ENCODE measurements at places on chromosomes 1 and 21.

- DNase-seq: no peak
These were observed 1695.3 kb downstream of the BRINP3 start for GRCh38 chr1:188782220-188782841.

DNA sequence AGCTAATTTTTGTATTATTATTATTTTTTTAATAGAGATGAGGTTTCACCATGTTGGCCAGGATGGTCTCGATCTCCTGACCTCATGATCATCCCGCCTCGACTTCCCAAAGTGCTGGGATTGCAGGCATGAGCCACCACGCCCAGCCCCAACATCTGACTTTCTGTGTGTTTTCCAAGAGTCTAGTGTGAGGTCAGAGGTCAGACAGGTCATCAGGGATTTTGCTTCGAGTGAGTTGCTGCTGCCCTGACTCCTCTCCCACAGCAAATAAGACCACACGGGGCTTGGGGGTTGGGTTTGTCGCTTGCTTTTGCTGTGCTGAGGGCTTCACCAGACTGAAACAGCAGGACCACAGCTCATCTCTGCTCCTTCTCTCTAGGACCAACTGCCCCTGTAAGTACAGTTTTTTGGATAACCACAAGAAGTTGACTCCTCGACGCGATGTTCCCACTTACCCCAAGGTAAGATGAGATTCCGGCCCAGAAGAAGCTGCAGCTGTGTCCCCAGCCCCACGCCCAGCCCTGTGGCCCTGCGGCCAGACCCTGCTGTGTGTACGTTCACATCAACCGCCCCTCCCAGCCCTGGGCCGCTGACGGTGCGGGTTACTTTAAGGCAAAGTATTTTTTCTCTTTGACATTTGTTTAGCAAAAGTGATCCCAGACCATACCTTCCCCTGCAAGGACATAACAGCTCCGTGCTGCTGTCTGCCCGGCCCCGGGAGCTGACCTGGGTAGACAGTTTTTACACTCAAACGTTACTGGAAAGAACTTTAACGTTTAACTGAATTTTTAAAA lies 97.5 kb downstream of the PDE9A start:
- DNase-seq: no peak

DNA sequence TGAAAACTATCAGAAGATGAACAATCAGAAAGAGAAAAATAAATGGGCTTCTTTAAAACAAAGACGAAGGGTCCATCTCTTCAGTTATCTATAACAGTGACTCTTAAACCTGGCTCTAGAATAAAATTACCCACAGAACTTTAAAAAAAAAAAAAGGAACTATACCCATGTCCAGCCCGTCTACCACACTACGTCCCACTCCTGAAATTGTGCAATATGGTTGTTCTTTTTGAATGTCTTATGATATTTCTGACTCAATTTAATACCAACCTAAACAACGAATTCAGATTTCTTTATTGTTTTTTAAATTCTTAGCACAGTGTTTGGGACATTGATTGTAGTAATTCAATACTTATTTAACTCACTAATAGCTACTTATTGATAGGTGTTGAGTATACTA lies 246.3 kb downstream of the DPYD start:
- DNase-seq: no peak

- DNase-seq: no peak
These were observed 13.0 kb upstream of the CNIH4 start for GRCh38 chr1:224343679-224344078.

- no peak for DNase-seq
These were observed 10.2 kb downstream of the TLCD4 start for GRCh38 chr1:95127380-95127779.

DNA sequence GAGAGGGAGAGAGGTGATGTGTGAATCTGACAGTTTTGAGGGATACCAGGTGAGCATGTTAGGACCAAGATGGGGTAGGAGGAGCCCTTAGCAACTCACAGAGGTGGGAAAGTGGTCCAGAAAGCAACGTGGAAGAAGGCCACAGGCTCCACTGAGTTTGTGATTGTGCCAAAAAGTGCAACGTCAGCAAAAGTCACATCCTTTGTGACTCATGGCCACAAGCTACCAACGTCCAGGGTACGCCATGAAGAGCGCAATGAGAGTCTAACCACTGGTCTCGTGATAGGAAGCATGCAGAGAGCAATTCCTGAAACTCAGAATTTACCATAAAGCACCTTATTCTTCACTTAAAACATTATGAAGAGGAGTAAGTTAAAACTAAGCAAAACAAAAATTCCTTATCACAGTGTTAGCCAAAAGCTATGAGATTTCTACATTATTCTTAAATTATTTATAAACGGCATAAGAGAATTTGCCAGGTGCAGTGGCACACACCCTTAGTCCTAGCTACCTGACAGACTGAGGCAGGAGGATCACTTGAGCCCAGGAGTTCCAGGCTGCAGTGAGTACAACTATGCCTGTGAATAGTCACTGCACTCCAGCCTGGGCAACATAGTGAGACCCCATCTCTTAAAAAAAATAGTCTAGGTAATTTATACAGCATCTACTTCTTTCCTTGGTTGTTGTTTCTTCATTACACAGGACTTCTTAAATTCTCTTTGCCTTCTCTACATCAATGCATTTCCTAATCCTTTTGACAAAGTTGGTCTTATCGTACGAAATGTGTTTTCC lies 55.2 kb downstream of the COLGALT2 start:
- no peak for DNase-seq

GRCh38 chr1:24415910-24416665 lies 486 bp downstream of the NIPAL3 start:
- no peak for DNase-seq

DNA sequence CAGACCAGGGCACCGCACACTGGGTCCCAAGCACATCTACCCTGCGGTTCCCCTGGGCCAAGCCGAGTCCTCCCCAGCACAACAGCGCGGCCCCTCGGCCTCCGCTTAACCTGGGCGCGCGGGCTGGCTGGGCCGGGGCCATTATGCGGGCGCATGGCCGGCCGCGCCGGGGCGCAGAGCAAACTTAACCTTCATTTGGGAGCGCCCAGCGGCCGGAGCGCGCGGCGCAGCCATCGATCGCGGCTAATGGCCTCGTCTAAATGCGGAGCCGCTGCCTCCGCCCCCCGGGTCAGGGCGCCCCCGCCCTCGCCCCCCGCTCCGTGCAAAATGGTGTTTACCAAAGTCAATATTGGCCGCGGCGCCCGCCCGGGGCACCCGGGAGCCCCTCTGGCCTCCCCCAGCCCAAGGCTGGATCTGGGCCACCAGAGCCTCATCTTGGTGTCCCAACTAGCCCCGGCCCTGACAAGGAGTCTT lies 272.1 kb downstream of the TRABD2B start:
- no peak for DNase-seq

GRCh38 chr1:11979851-11980675 lies at the start of gene MFN2:
Gene MFN2 (plus strand): TSS chr1:11980444. CDS start chr1:11989169, 8,725 bp downstream.
- peak; percentile 91 for DNase-seq

DNA sequence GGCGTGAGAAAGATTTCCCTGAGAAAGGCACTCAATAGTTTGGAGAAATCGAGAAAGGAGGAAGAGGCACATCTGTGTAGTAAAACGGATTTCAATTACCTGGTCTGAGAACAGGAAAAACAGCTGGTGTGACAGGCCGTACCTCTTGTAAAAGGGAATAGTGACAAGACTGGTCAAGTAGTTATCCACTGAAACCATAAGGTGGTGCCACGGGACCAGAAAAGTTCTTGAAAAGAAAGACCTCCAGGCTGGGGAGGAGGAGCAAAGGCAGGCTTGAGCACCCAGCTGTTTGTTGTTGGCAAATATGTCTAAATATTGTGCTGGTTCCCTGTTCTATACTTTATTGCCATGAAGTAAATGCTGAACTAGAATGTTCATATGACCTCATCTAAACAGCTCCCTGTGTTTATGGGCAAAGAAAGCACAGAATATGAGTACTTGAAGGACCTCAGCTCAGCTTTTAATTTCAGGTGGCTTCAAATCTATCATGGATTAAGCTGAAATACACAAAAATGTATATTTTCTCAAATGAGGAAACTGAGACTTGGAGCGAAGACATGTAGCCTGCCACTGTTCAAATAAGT lies 4.0 kb downstream of the HAO2 start:
- DNase-seq: no peak

GRCh38 chr1:169906938-169907337 lies 13.2 kb upstream of the SCYL3 start:
- peak; percentile 7 for DNase-seq

DNA sequence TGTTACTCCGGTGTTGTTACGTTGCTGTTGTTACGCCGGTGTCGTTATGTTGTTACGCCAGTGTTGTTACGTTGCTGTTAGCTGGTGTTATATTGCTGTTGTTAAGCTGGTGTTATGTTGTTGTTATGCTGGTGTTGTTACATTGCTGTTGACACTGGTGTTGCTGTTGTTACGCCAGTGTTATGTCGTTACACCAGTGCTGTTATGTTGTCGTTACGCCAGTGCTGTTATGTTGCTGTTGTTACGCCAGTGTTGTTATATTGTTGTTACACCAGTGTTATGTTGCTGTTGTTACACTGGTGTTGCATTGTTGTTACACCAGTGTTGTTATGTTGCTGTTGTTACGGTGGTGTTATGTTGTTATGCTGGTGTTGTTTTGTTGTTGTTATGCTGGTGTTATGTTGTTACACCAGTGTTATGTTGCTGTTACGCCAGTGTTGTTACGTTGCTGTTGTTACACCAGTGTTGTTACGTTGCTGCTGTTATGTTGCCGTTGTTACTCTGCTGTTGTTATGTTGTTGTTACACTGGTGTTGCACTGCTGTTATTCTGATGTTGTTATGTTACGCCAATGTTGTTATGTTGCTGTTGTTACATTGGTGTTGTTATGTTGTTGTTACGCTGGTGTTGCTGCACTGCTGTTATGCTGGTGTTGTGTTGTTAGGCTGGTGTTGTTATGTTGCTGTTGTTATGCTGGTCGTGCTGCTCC lies 25.6 kb downstream of the H6PD start:
- no peak for DNase-seq

Measured in AG09319 (cell line).